Neural progenitor cell (in vitro differentiated cells): ENCODE measurements at places on chromosomes 5 and 9. TPM values are rescaled to one million over a fixed set of nuclear protein-coding genes. Genes with fewer than 3 reads are reported as not detected.

The SPAG8 gene
- 1.3 and 1.6 TPM in 2 replicates for total RNA-seq

- H3K4me3 ChIP-seq, result no peak overlapping the region
- H3K4me1 ChIP-seq, result no peaks in the 10 kb centered on the region
- DNase-seq, result no peak
- H3K36me3 ChIP-seq, result no peaks in the 10 kb centered on the region
Observed at GRCh38 chr5:79456890-79457583, 56.9 kb downstream of the HOMER1 start.

DNA sequence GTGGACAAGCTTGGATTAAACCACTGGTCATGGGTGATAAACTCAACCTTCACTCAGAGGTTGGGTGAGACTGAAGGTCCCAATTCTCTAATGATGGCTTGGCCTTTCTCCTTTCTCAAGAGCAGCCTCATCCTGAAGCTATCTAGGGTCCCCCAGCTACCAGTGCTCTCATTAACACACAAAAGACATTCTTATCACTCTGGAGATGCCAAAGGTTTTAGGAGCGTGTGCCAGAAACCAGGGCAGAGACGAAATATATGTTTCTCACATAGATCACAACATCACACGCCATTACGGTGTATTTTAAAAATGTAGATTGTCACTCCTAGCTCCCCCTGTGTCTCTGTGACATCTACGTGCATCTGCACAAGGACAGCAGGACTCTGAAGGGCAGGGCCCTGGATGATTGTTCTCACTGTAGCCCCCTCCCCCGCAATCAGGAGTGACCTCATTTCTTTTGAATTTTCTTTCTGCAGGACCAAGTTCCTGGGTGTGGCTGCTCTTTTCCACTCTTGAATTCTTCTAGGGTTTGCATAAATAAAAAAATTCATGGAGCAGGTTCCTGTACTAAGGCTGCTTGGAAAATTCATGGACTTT is 311.3 kb downstream of the GADD45G start:
- H3K4me1 ChIP-seq, result no peaks in the 10 kb centered on the region
- H3K4me3 ChIP-seq, result no peak overlapping the region
- no peaks in the 10 kb centered on the region for H3K27me3 ChIP-seq
- H3K27ac ChIP-seq, result no peak overlapping the region
- H3K36me3 ChIP-seq, result no peaks in the 10 kb centered on the region
- DNase-seq, result peak; percentile 15

DNA sequence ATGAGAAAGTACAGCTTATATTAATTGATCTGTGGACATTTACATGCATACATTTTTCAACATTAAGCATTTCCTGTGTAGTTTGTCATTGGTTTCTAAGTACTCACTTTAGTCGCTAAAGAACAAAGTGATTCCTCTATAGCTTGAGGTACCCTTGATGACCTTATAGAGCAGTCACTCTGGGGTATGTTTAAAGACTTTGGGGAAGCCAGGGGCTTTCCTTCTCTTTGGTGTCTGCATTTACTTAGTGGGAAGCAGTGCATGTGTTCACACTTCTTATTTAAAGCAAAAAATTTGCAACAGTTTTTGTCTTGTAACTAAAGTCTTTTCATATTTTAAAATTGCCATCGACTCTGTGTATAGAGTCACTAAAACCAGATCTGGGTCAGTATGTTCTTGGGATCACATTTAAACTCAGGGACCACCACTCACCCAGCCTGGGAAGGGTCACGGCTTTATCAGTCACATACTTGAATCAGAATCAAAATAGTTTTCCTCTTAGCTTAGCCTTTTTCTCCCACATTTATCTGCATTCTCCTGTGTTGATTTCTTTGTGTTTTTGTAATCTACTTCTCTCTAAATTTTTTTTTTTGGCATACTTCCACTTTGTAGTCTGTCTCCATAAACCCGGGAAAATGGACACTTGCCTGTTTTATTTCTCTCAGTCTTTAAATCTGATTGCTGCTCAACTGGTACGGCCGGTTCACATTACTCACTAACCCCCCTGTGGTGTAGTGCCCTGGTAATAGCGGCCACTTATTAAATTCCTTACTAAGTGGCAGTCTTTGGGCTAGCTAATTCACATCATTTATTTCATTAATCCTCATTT is 143.9 kb upstream of the FBN2 start:
- peak; percentile 19 for DNase-seq
- no peaks in the 10 kb centered on the region for H3K36me3 ChIP-seq
- peaks cover 6% of the 10 kb centered on the region for H3K4me1 ChIP-seq
- no peaks in the 10 kb centered on the region for H3K27me3 ChIP-seq

The KLF4 gene
- total RNA-seq, result 0.51 and 2.1 TPM in 2 replicates

The CCL21 gene
- total RNA-seq, result not detected in 2 replicates

The CDKN2A gene
- not detected in 2 replicates for total RNA-seq

- no peak for DNase-seq
- no peaks in the 10 kb centered on the region for H3K36me3 ChIP-seq
- peaks cover 9% of the 10 kb centered on the region for H3K4me1 ChIP-seq
- no peak overlapping the region for H3K27ac ChIP-seq
- no peak overlapping the region for H3K4me3 ChIP-seq
Observed at GRCh38 chr5:93017376-93017775, 563.6 kb downstream of the NR2F1-AS1 start.

- H3K27me3 ChIP-seq, result no peaks in the 10 kb centered on the region
- no peaks in the 10 kb centered on the region for H3K4me1 ChIP-seq
- no peak overlapping the region for H3K27ac ChIP-seq
- no peak for DNase-seq
- H3K36me3 ChIP-seq, result no peaks in the 10 kb centered on the region
Observed at GRCh38 chr5:67520161-67520908, 323.7 kb upstream of the CD180 start.

The CER1 gene
- total RNA-seq, result 0.11 TPM in 1 of 2 replicates, not detected in the other

DNA sequence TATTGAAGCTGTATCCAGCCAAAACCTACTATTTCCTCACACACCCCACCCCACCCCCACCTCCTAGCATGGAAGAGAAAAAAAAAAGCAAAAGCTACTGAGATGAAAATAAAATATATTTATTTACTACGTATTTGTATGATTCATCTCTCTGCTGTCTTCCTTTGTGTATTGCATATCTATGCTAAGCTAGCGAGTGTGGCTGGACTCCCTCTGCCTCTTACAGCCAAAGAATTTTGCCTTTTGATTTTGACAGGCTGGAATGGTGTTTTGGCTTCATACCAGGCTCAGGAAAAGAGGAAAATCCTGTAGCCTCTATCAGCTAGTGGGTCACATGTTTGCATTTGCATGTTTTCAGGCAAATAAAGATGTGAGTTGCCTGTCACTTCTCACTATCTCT is 2.2 kb downstream of the ABLIM3 start:
- H3K36me3 ChIP-seq, result no peaks in the 10 kb centered on the region
- DNase-seq, result no peak
- H3K27me3 ChIP-seq, result peaks cover 34% of the 10 kb centered on the region
- H3K4me3 ChIP-seq, result no peak overlapping the region

The DAB2IP gene
- 24.3 and 41.7 TPM in 2 replicates for total RNA-seq

DNA sequence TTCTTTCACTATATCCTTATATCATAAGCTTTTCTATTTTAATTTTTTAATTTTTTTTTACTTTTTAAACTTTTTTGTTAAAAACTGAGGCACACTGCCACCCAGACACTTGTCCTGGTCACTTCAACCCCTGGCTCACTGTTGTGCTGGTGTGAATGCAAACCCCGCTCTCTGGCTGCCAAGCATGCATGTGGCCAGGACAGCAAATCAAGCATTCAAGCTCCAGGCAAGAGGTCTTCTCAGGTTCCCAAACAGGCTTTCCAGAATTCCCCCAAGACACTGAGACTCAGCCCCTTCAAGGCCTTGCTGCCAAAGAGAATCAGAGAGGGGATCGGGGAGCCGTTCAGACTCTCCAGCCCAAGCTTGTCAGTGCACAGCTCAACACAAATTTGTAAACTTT is 139.9 kb downstream of the FANCC start:
- DNase-seq, result no peak
- no peaks in the 10 kb centered on the region for H3K36me3 ChIP-seq
- H3K4me3 ChIP-seq, result no peak overlapping the region
- H3K27ac ChIP-seq, result no peak overlapping the region
- H3K27me3 ChIP-seq, result no peaks in the 10 kb centered on the region
- no peaks in the 10 kb centered on the region for H3K4me1 ChIP-seq

- peak; percentile 84 for DNase-seq
- H3K27me3 ChIP-seq, result no peaks in the 10 kb centered on the region
- peaks cover 12% of the 10 kb centered on the region for H3K4me1 ChIP-seq
- H3K36me3 ChIP-seq, result peaks cover 12% of the 10 kb centered on the region
- peak within 1 kb of the TSS; percentile 92 for H3K4me3 ChIP-seq
Observed at GRCh38 chr5:140806834-140807775, at the start of gene PCDHA4. Gene PCDHA4 (plus strand): TSS chr5:140807068.

DNA sequence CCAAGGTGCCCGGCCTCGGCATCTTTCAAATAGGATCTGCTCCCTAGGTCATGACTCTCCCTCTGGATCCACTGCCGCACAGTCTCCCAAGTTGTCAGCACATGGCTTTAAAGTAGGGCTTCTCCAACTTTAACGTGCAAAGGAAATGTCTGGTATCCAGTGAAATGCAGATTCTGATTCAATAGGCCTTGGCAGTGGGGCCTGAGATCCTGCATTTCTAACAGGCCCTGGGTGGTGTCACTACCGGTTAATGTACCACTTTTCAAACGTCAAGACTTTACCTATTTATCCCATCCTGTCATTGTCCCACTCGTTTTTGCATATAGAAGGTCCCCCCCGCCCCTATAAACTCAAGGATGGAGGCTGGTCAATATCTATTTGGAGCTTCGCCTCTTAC is 137.6 kb upstream of the ZNF618 start:
- H3K27me3 ChIP-seq, result no peaks in the 10 kb centered on the region
- H3K27ac ChIP-seq, result no peak overlapping the region
- no peak overlapping the region for H3K4me3 ChIP-seq
- peak; percentile 14 for DNase-seq

GRCh38 chr5:146720107-146720506 is 158.4 kb downstream of the PPP2R2B start:
- H3K36me3 ChIP-seq, result no peaks in the 10 kb centered on the region
- no peak overlapping the region for H3K4me3 ChIP-seq
- peaks cover 7% of the 10 kb centered on the region for H3K4me1 ChIP-seq

- H3K4me3 ChIP-seq, result no peak overlapping the region
- no peak for DNase-seq
- no peaks in the 10 kb centered on the region for H3K36me3 ChIP-seq
- H3K27ac ChIP-seq, result no peak overlapping the region
- H3K27me3 ChIP-seq, result no peaks in the 10 kb centered on the region
Observed at GRCh38 chr5:123856766-123857165, 344.8 kb downstream of the CSNK1G3 start.

DNA sequence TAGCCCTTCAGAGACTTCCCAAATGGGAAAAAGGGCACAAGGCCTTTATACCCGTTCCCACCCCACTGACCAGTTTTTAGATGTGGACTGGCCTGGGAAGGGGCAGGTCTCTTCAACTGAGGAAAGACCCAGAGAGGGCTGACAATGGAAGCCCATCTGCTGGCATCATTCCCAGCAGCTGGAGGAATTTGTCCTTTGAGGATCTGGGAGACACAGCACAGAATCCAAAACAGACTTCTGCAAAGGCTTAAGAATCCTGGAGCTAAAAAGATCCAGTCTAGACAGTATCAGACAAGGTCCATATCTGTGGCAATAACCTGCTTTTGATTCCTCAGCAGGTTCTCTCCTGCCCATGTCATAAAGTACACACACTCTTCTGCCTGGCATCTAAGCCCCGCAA is 329.2 kb downstream of the TMEM167A start:
- H3K4me3 ChIP-seq, result no peak overlapping the region
- H3K36me3 ChIP-seq, result peaks cover 3% of the 10 kb centered on the region

- H3K4me1 ChIP-seq, result no peaks in the 10 kb centered on the region
- H3K27me3 ChIP-seq, result no peaks in the 10 kb centered on the region
- H3K36me3 ChIP-seq, result peaks cover 17% of the 10 kb centered on the region
- no peak overlapping the region for H3K27ac ChIP-seq
Observed at GRCh38 chr5:141388661-141389060, 1.2 kb downstream of the PCDHGB4 start.

- H3K36me3 ChIP-seq, result no peaks in the 10 kb centered on the region
- no peaks in the 10 kb centered on the region for H3K27me3 ChIP-seq
- no peak overlapping the region for H3K27ac ChIP-seq
- no peak for DNase-seq
- no peak overlapping the region for H3K4me3 ChIP-seq
Observed at GRCh38 chr9:34674440-34674839, 12.0 kb upstream of the CCL27 start.

DNA sequence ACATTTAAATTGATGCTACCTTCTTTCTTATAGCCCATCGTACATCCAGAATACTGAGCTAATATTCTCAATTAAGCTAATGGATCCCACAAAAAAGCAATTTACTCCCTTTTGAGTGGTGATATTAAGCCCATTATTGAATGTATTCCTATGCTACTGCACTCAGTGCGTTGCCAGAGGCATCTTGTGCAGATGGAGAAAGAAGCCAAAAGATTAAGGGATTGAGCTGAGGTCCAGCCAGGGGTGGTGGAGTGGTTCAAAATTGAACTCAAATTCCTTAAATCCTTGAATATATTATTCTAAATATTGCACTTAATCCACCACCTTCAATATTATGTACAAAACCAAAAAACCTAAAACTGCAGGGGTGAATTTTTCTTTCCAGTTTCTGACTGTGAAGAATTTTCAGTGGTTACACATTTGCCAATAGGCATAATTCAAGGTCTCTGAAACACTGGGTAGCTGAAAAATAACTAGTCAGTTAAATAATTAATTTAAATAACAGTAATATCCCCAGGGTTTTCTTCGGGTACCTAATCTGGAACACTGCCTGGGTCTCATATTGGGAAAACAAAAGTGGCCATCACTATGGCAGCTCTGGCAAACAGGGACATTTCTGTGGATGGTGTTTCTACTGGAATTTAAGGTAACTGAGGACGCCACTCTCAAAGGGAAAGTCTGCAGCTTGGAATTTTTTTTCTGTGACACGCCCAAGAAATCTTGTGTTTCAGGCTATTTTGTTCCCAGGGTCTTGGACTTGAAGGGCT is 6.2 kb upstream of the LIFR start:
- H3K27ac ChIP-seq, result no peak overlapping the region
- H3K27me3 ChIP-seq, result peaks cover 13% of the 10 kb centered on the region
- H3K4me3 ChIP-seq, result no peak overlapping the region
- peaks cover 2% of the 10 kb centered on the region for H3K4me1 ChIP-seq

GRCh38 chr9:2717385-2717784 is at the start of gene KCNV2:
Gene KCNV2 (plus strand): TSS chr9:2717510. CDS start chr9:2717740, 230 bp downstream.
- H3K4me1 ChIP-seq, result no peaks in the 10 kb centered on the region
- no peaks in the 10 kb centered on the region for H3K36me3 ChIP-seq
- no peak for DNase-seq
- no peak within 1 kb of the TSS for H3K4me3 ChIP-seq
- H3K27me3 ChIP-seq, result no peaks in the 10 kb centered on the region

DNA sequence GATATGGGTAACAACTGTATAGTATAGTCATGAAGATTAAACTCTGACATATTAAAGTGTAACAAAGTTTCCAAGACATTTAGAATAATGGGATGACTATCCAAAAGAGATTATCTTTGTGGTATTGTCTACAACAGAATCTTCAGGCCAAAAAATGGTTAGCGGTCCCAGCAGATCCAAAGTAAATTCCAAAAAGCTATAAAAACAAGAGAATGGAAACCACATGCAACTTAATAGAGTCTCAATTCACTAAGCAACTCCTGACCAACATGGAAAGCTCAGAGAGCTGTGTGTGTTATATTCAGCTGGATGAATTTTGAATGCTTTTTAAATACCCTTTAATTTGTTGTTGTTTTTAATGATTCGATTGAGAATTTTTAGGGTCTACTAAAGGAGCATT is 688.2 kb downstream of the CETN3 start:
- H3K36me3 ChIP-seq, result no peaks in the 10 kb centered on the region
- no peak for DNase-seq
- H3K4me3 ChIP-seq, result no peak overlapping the region
- no peaks in the 10 kb centered on the region for H3K27me3 ChIP-seq

The SLC36A3 gene
- total RNA-seq, result not detected in 2 replicates
